ENCODE measurements at places on chromosomes 3 and 15. TPM values are rescaled to one million over a fixed set of nuclear protein-coding genes. Genes with fewer than 3 reads are reported as not detected.

- no peak for DNase-seq
Observed at GRCh38 chr3:191721390-191721861, 260.5 kb downstream of the PYDC2 start.

- no peak for DNase-seq
Observed at GRCh38 chr3:56962206-56962605, 98.3 kb upstream of the SPATA12 start.

GRCh38 chr15:31296219-31296645, 30.4 kb upstream of the KLF13 start:
- no peak for DNase-seq

DNA sequence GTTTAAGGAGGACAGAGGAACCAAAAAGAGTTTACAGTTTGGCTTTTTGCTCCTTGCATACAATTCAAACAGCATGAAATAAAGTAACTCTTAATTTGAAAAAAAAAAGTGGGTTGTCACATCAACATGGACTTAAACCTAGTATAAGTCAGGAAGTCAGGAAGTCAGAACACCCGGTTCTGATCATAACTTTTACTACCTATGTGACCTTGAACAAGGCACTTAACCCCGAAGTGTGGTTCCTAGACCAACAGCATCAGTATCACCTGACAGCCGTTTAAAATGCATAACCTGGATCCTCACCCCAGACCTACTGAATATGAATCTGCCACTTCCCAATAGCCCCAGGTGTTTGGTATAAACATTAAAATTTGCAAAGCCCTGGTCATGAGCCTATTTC, 18.7 kb downstream of the LYSMD2 start:
- DNase-seq = no peak

The PPARG gene
- 1.4 TPM for total RNA-seq

The C3orf20 gene
- 1.1 TPM for total RNA-seq

The DLEC1 gene
- 0.43 TPM for total RNA-seq
